ENCODE measurements at places on chromosomes 4 and X.

DNA sequence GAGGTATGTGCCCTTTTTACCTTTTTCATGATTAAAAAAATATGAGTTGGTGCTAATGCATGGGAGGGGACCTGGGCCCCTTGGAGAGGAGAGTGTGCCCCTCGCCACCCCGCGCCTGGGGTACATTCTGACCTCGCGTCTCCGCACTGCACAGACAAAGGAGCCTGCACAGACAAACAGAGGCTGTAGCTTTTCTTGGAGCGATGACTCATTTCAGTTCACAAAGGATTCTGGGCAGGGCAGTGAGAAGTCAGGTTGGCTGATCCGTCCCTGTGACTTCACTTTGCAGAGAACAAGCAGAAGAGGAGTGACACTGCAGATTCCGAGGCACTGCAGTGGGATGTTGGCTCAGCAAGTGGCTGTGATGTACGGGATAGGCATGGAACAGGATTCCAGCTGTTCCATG lies 82.9 kb downstream of the STOX2 start:
- peak; percentile 14 for DNase-seq

- DNase-seq = no peak
Observed at GRCh38 chr4:88630756-88631155, 38.5 kb downstream of the HERC3 start.

GRCh38 chr4:11746734-11747133 lies 318.0 kb upstream of the HS3ST1 start:
- no peak for DNase-seq

DNA sequence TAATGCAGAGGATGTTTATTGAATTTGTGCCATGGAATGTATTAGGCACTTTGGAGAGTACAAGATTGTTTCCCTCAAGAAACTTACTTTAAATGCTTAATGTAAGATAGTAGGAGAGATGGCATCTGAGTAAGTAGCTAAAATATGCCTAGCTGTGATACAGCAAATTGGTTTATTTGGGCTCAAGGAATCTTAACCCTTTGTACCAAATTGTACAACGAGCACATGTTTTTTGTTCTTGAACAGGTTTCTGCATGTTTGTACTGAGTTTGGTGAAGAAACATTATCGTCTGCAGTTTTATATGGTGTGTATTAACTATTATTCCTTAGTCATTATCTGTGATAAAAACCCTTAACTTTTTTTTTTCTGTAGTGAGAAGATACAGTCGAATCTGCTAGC lies 48.6 kb downstream of the CDS1 start:
- DNase-seq = no peak

DNA sequence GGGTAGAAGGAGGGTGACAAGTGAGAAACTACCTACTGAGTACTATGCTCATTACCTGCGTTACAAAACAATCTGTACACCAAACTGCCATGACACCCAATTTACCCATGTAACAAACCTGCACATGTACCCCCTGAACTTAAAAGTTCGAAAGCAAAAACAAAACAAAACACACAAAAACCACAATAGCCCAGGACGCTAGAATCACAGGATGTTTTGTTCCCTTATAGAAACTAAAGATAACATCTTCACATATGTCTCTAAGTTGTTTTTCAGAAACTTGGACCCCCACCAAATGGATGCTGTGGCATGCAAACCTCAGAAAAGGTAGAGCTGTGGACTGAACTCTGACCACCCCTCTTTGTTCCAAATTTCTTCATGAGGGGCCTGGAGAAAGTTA lies 25.2 kb upstream of the PNMA5 start:
- no peak for DNase-seq

GRCh38 chrX:64352081-64352480 lies 43.2 kb downstream of the MTMR8 start:
- no peak for DNase-seq

DNA sequence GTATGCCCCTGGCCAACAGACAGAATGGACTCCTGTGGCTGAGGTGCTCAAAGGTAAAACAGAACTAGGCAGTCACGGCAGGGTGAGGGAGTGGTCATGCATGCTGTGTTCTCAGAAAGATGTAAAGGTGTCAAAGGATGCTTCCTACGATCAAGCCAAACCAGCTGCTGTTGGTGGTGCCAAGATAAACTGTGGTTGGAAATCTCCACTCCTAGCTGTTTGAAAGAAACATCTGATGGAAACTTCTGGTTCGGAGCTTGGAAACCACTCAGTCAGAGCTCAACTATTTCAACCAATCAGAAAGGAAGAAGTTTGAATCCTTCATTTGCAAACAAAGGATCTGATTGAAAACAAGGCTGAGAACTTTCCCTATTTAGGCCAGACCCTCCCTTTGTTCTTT lies 68.5 kb upstream of the DDX60 start:
- DNase-seq = no peak

GRCh38 chr4:86380181-86380724 lies 20.4 kb upstream of the MAPK10 start:
- peak; percentile 62 for DNase-seq

- DNase-seq = no peak
Observed at GRCh38 chr4:188221090-188221489, 81.8 kb downstream of the TRIML1 start.

GRCh38 chrX:31580726-31581125 lies 508.9 kb upstream of the FTHL17 start:
- no peak for DNase-seq

GRCh38 chrX:21831496-21831895 lies 7.9 kb upstream of the MBTPS2 start:
- DNase-seq = no peak

DNA sequence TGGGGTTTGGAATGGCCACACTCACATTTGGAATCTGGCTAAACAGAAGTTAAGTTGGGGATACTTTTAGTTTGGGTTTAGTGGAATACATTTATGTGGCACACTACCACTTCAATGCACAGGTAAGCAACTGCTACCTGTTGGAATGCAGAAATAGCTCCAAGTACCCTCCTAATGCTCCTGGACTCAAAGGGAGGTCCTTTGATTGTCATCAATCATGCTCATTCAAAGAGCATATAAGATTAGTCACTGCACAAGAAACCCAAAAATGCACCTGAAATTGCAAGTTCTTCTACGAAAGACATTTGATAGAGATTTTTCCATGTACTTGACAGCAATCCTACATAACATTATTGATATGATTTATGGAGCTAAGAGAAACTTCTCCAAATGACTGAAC lies 247.7 kb downstream of the ANKRD50 start:
- no peak for DNase-seq

- no peak for DNase-seq
Observed at GRCh38 chrX:136643243-136643642, 4.7 kb upstream of the CD40LG start.

GRCh38 chr4:153950100-153950979 lies 161.5 kb upstream of the SFRP2 start:
- no peak for DNase-seq

- no peak for DNase-seq
Observed at GRCh38 chr4:95105983-95106382, 348.2 kb downstream of the BMPR1B start.

DNA sequence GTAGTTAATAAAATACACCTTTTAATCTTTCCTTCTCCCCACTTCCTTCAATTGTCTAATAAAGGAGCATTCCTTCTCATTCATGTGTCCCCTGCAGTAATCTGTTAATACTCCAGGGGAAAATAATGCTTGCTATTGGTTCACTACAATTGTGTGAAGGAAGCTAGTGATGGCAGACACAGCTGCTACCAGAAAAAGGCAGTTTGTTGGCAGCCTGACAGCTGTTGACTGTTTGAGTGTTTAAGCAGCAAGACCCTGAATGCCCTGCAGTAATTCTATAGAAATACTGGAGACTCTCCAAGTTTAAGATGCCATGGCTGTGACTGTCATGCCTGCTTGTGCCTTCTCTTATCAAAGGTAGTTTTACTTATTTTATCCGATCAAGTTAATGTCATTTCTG lies 359.5 kb downstream of the C4orf33 start:
- peak; percentile 66 for DNase-seq

GRCh38 chrX:102712981-102713625 lies 855 bp downstream of the GPRASP2 start:
- DNase-seq = peak; percentile 30

DNA sequence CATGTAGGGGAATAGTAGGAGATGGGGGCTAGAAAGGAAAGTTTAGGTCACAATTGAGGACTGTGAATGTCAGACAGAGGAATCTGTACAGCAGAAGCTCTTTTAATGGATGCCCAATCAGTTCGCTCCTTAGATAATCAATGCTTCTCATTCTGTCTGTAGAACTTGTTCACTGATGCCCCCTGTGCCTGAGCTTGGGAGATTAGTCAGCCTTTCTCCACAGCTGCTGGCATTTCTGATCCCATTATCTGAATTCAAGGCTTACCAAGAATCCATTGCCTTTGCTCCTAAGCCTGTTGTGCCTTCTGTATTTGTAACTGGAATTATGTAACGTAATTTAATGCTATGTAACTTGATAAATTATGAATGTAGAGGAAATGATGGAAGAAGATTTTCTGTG lies 53.2 kb upstream of the BBS12 start:
- DNase-seq = no peak

DNA sequence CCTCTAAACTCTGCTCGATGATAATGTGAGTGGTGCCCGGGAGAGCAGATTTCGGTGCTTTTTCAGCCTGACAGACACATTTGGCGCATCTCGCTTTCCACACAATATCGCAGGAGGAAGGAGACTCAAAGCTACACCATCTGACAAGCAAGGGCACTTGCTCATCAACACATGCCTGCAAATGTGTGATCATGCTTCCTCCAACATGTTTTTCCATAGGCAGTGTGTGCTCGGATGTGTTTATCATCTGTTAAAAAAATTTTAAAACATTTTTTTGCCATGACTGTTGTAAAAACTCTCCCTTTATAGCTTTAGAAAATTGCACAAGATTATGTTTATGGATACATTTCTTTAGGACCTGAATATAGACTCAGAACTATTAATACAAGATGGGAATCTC lies 170.3 kb upstream of the PUDP start:
- no peak for DNase-seq

DNA sequence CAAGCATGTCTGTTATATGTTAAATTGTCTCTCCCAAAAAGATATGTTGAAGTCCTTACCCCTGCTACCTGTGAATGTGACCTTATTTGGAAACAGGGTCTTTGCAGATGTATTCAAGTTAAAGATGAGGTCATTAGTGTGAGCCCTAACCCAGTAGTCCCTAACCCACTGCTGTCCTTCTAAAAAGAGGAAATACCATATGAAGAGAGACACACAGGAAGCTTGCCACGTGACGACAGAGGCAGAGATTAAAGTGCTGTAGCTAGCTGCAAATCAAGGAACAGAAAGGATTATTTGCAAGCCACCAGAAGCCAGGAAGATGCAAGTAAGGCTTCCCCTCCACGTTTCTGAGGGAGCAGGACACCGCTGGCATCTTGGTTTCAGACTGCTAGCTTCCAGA lies 150.1 kb downstream of the HNRNPD start:
- no peak for DNase-seq

DNA sequence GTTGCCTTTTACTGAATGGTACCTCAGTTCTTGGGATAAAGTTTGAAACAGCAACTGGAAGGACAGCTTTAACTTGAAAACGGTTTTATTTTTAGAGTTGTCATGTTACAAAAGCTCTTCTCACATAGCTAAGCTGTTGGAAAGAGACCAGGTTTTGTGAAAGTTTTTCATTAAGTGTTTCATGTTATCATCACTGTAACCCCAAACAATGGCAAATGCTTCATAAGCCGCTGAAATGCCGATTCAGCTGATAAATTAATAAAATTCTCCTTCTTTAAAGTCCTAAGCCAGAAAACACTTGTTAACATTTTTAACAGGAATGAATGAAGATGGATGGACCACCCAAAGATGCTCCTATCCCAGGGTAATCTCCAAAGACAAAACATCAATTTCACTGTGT lies 76.1 kb upstream of the IRF2 start:
- no peak for DNase-seq

GRCh38 chr4:94714365-94715160 lies 43.2 kb upstream of the BMPR1B start:
- DNase-seq = no peak

GRCh38 chrX:109327251-109327650 lies 154.6 kb downstream of the GUCY2F start:
- no peak for DNase-seq

- no peak for DNase-seq
Observed at GRCh38 chr4:94741304-94741703, 16.5 kb upstream of the BMPR1B start.

- no peak for DNase-seq
Observed at GRCh38 chr4:62571494-62571893, 1371.4 kb downstream of the ADGRL3 start.

DNA sequence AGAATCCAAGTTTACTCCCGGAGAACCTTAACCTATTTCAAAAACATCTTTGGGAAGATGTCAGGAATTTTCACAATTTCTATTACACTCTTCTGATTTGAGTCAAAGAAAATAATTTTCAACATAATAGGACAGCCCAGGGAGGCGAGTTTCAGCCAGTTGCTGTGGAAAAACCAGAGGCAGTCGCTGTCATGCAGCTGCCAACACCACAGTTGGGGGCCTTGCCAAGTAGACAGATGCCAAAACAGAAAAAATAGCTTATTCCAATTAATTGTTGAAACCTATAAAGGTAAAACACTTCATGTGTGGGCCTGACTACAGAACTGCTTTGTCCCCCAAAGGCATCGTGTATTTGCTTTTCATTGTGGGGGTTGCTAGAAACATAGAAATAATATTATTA lies 225.8 kb downstream of the DMD start:
- no peak for DNase-seq

DNA sequence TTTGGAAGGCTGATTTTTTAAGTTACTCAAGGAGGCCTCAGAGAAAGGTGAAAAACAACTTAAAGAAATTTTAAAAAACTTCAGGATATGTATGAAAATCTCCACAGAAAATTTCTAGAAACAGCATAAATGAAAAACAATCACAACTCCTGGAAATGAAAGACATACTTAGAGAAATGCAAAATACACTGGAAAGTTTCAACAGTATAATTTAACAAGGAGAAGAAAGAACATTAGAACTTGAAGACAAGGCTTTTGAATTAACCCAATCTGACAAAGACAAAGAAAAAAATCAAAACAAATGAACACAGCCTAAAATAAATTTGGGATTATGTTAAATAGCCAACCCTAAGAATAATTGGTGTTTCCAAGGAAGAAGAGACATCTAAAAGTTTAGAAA lies 300.5 kb downstream of the ANTXR2 start:
- no peak for DNase-seq

DNA sequence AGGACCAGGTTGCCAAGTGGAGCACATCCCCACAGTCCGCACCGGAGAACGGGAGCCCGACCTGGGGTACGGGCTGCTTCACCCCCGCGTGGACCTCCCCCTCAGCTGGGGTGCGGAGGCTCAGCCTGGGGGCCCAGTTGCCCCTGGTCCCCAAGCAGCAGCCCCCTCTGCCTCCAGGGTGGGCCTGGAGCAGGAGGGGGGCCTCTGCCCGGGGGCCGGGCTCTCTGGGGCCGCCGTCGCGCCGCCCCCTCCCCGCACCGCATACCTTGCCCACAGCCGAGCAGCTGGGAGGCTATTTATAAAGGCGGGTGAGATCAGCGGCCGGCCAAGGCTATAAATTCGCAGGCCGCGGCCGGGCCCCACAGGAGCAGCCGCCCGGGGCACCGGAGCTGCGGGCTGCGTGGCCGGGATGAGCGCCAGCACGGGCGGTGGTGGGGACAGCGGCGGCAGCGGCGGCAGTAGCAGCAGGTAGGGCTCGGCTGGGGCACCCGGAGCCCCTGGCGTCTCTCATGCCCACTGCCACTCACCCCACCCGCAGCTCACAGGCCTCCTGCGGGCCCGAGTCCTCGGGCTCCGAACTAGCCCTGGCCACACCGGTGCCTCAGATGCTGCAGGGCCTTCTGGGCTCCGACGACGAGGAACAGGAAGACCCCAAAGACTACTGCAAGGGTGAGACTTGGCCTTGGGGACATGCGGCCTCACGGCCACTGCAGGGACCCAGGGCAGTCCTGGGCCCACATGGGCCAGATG lies at the start of gene SRPK3:
Gene SRPK3, plus strand, starts transcription at position 364 of the 750 bp plus-strand sequence. Its CDS starts 46 bp downstream, at position 410.
- no peak for DNase-seq

All from NCI-H1105 (cell line).